Mammary epithelial cell (primary cell): ENCODE measurements at places on chromosomes 2 and 18. TPM values are rescaled to one million over a fixed set of nuclear protein-coding genes. Genes with fewer than 3 reads are reported as not detected.

Gene RGPD8
- total RNA-seq = 16.7 TPM

Gene TRIM43
- 0.24 TPM in 1 of 2 replicates, not detected in the other for total RNA-seq

Gene NEU4
- not detected for total RNA-seq

Gene LOXHD1
- total RNA-seq = not detected

Gene PDCD1
- total RNA-seq = not detected in 2 replicates
